NCI-H345 (cell line): ENCODE measurements at places on chromosomes 7 and 10.

- no peak for DNase-seq
Observed at GRCh38 chr10:64659311-64659710, 1138.1 kb downstream of the REEP3 start.

DNA sequence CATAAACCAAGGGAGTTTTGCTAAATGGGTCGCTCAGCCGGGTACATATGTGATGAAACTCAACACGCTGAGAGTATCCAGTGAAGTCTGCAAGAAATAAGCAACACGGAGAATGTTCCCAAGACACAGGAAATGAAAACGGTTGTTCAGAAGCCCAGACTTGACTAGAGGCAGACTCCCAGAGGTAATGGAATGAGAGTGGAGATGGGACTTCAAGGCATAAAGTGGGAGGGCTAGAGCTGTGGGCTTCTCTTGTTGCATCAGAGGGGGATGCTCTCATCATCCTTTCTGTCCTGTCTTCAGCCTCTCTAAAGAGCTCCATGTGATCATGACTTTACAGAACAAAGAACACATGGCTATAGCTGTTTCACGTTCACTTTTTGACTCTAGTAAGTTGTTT lies 88.3 kb downstream of the BAMBI start:
- no peak for DNase-seq

- peak; percentile 47 for DNase-seq
Observed at GRCh38 chr10:29130190-29130673, 158.6 kb upstream of the LYZL1 start.

- no peak for DNase-seq
Observed at GRCh38 chr10:74730246-74730645, 96.2 kb upstream of the KAT6B start.

- no peak for DNase-seq
Observed at GRCh38 chr7:294440-295154, 4.6 kb downstream of the FOXL3 start.

DNA sequence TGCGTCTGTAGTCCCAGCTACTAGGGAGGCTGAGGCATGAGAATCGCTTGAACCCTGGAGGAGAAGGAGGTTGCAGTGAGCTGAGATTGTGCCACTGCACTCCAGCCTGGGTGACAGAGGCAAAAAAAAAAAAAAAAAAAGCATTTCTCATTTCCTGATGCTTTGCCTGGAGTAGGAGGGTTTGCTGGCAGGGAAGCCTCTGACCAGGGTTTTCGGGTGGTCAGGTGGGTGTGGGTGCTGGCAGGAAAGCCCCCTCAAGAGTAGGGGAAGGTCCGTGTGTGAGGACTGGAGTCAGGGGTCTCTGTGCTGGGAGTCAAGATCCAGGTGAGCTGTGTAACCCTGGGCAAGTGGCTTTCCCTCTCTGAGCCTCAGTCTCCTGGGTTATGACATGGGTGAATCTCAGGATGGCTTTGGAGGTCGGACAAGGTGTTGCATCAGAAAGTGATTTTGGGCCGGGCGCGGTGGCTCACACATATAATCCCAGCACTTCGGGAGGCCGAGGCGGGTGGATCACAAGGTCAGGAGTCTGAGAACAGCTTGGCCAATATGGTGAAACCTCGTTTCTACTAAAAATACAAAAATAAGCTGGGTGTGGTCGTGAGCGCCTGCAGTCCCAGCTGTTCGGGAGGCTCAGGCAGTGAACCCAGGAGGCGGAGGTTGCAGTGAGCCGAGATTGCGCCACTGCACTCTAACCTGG lies 3.2 kb downstream of the AMZ1 start:
- no peak for DNase-seq

DNA sequence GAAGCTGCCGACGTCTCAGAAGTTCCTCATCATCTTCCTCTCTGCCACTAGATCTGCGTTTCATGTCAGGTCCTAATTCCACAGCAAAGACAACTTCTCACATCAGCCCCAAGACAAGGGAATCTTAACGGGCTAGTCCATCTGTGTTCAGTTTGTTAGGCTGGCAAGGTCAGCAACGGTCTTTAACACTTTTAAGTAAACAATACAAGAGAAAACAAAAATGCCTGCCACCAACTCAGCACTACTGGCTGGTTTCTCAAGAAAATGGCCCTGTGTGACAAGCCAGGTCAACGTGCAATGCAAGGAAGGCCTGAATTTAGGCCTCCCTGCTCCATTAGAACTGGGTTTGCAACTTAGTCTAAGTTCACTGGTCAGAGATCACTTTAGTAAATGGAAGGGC lies 41.0 kb upstream of the AFAP1L2 start:
- no peak for DNase-seq

DNA sequence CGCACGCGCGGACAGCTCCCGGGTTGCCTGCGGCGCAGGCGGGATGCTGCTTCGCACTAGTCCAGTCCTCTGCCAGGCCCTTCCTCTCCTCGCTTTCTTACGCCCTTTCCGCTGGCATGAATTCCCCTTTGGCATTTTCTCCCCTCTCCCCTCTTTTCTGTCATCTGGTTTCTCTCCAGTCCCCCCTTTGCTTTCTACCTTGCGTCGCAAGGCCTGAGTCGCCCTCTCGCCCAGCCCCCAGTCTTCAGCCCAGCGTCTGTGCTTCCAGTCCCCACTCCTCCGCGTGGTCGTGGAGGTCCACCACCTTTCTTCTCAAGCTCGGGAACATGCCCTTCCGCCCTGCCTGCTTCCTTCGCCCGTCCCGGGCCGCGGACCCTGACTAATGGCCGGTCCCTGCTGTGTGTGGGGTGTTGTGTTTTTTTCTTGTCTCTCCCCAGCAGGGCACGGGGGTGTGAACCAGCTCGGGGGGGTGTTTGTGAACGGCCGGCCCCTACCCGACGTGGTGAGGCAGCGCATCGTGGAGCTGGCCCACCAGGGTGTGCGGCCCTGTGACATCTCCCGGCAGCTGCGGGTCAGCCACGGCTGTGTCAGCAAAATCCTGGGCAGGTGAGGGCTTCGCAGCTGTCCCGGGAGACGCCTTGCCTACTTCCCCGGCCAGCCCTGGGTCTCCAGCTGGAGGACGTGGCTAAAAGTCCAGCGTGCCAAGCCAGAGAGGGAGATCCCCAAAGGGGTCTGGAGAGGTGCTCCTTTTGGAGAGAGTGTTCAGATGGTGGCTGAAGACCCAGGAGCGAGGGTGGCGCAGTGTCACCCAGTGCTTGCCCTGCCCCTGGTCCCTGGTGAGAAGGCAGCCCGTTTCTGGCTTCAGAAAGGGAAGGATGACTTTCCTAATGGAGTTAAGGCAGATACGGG lies 4.2 kb downstream of the PAX2 start:
- no peak for DNase-seq

DNA sequence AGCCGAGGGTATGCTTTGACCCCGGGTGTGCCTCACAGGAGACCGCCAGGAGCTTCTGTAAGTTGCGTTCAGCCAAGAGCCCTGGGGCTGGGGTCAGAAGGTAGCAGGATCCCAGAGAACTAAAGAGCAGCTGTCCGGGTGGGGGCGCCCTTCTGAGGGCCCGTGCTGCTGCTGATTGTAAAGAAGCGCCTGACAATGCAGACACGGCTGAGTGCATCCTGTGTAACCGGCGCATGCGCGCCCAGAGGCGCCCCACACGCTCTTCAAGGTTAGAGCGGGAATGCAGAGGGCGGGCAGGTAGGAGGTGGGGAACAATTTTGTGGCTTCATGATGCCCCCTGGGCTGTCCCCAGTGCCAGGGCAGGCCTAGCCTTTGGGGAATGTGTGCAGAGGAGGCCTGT lies 210.2 kb upstream of the CTBP2 start:
- no peak for DNase-seq

- DNase-seq: no peak
Observed at GRCh38 chr10:91146146-91146545, 74.3 kb upstream of the PCGF5 start.

DNA sequence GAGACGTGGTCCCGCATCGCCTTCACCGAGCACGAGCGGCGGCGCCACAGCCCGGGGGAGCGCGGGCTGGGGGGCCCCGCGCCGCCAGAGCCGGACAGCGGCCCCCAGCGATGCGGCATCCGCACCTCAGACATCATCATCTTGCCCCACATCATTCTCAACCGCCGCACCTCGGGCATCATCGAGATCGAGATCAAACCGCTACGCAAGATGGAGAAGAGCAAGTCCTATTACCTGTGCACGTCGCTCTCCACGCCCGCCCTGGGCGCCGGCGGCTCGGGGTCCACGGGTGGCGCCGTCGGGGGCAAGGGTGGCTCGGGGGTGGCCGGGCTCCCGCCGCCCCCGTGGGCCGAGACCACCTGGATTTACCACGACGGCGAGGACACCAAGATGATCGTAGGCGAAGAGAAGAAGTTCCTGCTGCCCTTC lies 737 bp downstream of the CNNM2 start:
- peak; percentile 20 for DNase-seq

- peak; percentile 84 for DNase-seq
Observed at GRCh38 chr7:100837099-100837836, 9.9 kb upstream of the EPHB4 start.

- no peak for DNase-seq
Observed at GRCh38 chr7:107359520-107360316, 110.1 kb upstream of the GPR22 start.

DNA sequence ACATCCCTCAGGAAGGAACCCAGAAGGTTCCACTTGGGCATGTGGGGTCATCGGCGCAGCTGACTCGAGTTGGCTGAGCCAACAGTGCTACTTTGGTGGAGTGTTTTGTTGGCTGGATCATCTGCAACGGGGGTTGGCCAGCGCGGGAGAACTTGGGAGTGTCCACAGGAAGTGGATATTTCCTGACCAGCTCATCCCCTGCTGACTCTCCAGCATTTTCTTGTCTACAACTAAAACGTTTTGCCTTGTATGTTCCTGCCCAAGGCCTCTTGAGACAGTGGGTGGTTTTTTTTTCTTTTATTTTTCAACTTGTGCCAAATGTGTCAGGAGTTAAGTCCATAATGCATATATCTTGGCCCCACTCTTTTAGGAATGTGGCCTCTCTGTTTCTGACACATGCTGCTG lies 208.6 kb downstream of the ZNF365 start:
- DNase-seq: no peak

DNA sequence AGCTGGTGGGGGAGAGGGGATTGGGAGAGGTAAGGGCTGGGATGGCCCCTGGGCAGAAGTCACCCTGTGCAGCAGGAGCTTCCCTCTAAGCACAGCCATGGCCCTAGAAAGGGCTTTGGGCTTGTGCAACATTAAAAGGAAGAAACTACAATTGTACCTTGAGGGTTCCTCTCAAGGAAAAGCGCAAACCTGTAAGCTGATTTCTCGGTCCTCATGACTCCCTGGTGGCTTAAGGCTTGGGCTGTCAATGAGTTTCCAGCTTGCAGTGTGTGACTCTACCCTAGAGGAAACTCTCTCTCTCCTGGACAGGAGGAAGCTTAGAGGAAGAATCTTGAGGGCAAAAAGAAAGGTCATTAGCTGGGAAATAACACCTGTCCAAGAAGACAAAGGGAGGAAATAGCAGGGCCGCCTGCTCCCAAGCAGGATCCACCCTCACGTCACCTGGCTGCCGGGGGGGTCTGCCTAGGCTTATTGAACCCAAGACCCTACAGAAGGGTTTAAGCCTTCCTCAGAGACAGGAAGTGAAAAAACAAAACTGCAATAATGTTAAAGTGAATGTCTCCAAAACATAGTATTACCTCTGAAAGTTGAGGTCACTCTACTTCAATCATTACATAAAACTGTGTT lies 112.5 kb downstream of the WDR11 start:
- DNase-seq: no peak

DNA sequence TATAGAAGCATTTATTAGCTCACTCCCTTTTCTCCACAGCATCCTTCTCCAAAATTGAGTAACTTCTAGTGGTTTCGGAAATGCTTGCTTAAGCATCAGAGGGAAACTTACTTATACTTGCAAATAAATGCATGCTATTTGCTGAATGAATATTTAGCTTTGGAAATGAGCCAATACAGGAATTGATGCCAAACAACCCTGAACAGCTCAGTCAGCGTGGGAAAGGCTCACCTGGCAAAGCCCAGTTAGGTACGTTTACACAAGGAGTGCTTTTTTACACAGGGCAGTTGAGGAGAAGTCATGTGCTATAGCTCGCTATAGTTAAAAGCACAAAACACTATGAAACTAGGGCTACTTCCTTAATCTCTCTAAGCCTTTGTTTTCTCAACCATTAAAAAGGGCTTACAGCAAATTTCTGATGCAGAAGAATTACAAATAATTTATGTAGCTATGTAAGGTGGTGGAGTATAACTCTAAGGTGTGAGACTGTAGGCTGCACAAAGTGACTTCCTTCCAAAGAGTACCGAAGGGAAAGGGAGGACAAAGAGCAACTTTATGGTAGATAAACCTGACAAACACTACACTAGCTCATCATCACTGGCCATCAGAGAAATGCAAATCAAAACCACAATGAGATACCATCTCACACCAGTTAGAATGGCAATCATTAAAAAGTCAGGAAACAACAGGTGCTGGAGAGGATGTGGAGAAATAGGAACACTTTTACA lies 498.2 kb downstream of the PHTF2 start:
- DNase-seq: peak; percentile 85

DNA sequence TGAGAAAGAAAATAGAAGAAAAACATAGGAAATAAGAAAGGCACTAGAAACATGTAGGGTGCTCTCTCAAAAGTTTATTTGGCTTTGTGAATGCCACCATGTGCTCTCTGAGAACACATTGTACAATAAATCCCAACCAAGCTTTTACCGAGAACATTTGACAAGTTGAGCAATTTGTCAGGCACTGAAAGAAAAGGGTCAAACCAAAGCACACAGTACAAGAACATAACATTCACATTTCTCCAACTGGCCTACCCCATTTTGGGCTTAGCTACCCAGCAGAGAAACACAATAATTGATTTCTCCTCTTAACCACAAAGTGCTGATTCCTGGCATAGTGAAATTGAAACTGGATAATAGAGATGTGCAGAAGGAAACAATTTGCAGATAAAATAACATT lies 69.2 kb upstream of the SLC39A12 start:
- DNase-seq: no peak

GRCh38 chr10:105634281-105634680 lies 993.2 kb downstream of the SORCS3 start:
- no peak for DNase-seq

- DNase-seq: no peak
Observed at GRCh38 chr7:41878309-41879295, 175.7 kb upstream of the INHBA start.

GRCh38 chr7:106793015-106793975 lies 71.8 kb upstream of the PIK3CG start:
- peak; percentile 50 for DNase-seq

GRCh38 chr10:124002391-124003069 lies 90.9 kb downstream of the CHST15 start:
- no peak for DNase-seq
